Retina (tissue), 1 donor: ENCODE measurements at places on chromosomes 3 and 15.

- DNase-seq: no peak
Measured at GRCh38 chr15:71131601-71132362, 16.5 kb downstream of the THSD4 start.

GRCh38 chr3:9947025-9947995, 4.9 kb downstream of the PRRT3 start:
- peak; percentile 87 for DNase-seq

DNA sequence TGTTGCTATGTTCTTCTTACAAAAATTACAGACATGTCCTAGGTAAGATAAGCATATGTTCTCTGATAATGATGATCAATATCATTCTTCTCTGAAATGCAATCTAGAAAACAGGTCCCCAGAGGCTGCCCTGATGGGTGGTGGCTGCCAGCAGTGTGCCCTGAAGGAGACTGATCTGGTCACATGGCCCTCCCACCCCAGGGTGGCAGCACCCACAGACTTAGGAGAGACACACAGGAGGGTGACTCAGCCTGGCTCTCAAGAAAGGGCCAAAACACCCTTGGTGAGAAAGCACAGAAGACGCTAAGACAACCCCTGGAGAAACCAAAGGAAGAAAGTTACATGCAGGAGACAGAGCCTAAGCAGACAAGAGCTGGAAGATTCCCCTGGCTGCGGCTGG, 203.7 kb downstream of the TJP1 start:
- no peak for DNase-seq

DNA sequence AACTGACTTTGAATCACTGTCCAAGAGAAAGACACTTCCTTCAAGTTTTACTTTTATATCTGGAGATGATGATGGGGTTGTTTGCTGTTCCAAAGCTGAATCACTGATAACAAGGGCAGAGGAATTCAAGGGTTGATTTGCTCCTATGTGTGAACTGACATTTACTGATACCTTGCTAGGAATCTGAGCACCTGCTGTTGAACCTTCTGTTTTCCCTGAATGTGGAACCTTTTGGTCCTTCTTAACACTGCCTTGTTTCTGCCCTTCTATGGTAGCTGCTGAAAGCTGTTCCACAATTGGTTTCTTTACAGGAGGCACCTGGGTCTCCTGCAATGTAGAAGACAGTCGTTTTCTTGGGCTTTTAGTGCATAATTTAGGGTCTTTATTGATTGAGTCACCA, 102.0 kb upstream of the NEDD4 start:
- DNase-seq: no peak

- no peak for DNase-seq
Measured at GRCh38 chr15:77412972-77413698, 6.8 kb downstream of the PEAK1 start.

GRCh38 chr15:43225201-43225949, 4.6 kb upstream of the EPB42 start:
- peak; percentile 49 for DNase-seq

- DNase-seq: no peak
Measured at GRCh38 chr3:107239703-107240102, 137.5 kb upstream of the CCDC54 start.

DNA sequence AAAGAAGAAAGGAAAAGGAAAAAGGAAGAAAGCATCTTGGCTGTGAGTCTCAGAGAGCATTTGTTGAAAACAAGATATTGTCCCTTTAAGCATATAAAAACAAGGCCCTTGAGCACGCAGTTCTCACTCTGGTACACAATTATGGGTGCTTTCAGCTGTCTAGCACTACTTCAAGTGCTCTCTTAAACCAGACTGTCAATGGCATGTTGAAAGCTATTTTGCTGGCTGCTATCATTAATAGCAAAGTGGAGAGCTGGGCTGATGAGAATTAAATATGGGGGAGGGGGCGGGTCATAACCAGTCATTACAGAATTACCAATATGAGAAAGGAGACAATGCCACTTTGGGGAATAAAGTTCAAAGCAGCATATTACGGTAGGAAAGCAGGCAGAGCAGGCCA, 9.3 kb downstream of the TLE3 start:
- DNase-seq: no peak

GRCh38 chr15:74453925-74454763, 6.8 kb downstream of the UBL7 start:
- DNase-seq: no peak

GRCh38 chr3:30989276-30990030, 95.0 kb upstream of the GADL1 start:
- peak; percentile 9 for DNase-seq

- no peak for DNase-seq
Measured at GRCh38 chr15:42057799-42058646, 36.3 kb downstream of the PLA2G4D start.

DNA sequence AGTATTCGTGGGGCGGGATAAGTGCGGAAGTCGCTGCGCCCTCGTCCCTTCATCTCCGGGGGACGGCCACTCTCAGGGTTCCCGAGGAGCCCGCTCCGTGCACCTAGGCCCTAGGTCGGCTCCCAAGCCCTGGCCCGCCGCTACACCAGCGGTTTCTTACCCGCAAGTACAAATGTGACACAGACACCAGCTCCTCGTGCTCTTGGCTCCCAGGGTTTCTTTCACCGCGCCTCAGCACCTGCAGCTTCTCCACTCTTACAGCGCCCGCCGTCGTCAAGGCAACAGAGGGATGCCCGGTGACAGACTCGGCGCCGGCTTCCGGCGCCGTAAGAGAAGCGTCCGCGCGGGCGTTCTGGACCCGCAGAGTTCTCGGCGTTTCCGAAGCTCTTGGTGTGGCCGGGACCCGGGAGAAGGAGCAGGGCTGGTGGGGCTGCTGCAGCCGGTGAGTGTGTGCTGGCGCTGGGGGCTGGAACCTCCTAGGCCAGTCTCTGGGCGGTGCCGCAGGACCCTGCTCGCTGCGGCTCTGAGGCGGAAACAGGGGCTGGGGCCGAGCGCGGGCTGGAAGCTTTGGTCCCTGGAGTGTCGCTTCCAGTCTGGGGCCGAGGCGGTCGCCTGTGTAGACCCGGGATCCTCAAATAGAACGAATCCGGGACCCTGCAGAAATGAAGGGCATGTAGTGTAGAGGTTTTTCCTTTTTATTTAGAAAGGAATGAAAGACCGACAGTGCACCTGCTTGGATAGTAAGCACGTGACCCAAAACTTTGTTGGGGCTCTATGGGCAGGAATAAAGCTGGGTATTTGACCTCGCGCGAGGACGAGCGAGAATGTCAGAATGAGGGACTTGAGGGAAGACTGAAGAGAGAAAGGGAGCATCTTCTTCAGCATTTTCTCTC, 155.4 kb upstream of the GOLGA6L4 start:
- DNase-seq: peak; percentile 95

GRCh38 chr3:50327129-50327528, 894 bp downstream of the TUSC2 start:
- no peak for DNase-seq

- no peak for DNase-seq
Measured at GRCh38 chr15:71128939-71129562, 13.8 kb downstream of the THSD4 start.
